Hematopoietic multipotent progenitor cell treated with erythropoietin and hydrocortisone succinate and interleukin-3 and kit ligand, for 6 days (in vitro differentiated cells): ENCODE measurements at places on chromosomes 4 and X.
A peak's percentile ranks its signal among the peaks of the same experiment; 100 is the strongest.

GRCh38 chr4:8655411-8656184 is 63.0 kb downstream of the CPZ start:
- DNase-seq, result no peak

DNA sequence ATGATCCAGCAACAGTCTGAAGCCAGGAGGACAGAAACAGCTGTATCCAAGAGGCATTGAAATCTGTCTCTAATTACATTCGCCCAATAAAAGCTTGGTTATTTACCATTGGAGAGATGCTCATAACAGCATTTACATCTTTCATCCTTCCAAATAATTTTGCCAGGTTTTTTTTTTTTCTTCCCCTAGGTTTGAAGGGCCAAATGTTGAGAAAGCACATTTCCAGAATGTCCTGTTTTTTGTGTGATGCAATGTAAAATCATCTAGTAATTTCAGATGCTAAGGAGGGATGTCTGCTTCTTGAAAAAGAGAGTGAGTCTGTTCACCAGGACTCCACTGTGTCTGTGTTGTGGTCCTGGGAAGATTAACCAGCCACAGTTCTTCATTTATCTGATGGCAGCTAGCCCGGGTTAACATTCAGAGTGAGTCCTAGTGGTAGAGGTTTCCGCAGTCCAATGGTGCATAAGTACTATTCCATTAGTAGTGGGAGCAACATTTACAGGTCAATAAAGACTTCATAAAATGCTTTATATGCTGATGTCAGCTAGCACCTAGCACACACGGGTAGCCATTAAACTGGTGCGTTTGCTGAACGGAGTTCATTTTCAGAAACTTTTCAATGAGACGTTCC is 406.8 kb downstream of the STIM2 start:
- no peak for DNase-seq

GRCh38 chr4:183989461-183989860 is 84.4 kb downstream of the STOX2 start:
- DNase-seq, result peak; percentile 41

DNA sequence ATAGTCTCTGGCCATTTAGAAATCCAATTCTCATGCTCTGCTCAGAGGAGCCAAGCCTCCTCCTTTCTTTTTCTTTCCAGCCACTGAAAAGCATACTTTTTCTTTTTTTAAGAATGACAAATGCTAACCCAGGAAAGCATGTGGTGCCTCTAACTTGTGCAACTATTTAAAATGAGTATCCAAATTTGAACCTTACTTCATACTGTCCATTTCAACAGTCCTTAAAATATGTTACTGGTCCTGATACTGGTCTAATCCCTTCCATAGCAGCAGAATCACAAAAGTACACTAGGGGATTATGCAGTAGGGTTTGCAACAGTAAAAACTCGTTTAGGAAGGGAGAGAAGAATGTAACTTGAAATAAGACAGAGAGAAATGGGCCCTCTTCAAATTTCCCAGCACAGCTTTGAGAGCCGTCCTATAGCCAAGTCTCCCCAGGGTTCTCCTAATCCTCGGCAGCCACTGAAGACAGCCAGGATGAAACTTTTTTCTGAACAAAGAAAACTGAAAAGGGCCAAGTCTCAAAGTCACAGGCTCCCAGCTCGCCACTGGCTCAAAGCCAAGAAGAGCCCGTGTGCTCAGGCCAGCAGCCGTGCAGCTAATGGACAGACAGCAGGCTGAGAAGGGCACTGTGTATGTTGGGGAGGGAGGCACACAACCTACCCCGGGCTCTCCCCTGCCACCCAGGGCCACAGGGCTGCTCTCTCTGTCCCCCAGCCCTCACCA is 39.5 kb downstream of the GPC4 start:
- no peak for DNase-seq

DNA sequence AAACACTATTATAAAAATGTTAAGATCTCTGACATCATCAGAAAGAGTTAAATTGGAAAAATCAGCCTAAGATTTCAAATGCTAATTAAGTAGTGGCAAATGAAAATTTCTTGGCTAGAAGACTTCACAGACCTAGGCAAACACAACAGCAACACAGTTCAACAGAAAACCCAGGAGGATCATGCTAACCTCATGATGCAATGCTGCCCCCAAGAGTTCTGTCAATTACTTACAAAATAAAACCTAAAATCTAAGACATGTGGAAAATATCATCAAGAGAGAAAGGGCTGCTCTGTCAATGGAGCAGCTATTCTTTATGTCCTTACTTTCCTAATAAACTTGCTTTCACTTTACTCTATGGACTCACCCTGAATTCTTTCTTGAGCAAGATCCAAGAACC is 21.0 kb downstream of the S100G start:
- DNase-seq, result peak; percentile 72

GRCh38 chrX:132664273-132664672 is 175.4 kb upstream of the MBNL3 start:
- DNase-seq, result no peak

GRCh38 chrX:136259543-136259942 is 8.3 kb upstream of the MAP7D3 start:
- no peak for DNase-seq

DNA sequence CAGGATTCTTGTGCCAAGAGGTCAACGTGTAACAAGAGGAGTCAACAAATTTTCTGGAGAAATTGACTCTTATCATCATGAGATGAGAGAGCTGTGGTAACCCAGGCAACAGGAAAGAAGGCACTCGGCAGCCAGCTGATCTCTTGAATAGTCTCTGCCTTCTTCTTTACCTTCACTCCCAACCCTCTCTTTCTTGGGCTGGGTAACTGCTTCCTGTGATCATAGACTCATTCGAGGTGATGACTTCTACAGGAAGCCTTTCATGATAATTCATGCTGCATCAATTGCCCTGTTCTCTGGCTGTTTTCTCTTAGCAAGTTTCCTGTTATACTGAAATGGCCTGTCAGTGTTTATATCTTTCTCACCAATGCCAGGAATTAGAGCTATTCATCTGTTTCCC is 70.8 kb upstream of the FSTL5 start:
- DNase-seq, result no peak

DNA sequence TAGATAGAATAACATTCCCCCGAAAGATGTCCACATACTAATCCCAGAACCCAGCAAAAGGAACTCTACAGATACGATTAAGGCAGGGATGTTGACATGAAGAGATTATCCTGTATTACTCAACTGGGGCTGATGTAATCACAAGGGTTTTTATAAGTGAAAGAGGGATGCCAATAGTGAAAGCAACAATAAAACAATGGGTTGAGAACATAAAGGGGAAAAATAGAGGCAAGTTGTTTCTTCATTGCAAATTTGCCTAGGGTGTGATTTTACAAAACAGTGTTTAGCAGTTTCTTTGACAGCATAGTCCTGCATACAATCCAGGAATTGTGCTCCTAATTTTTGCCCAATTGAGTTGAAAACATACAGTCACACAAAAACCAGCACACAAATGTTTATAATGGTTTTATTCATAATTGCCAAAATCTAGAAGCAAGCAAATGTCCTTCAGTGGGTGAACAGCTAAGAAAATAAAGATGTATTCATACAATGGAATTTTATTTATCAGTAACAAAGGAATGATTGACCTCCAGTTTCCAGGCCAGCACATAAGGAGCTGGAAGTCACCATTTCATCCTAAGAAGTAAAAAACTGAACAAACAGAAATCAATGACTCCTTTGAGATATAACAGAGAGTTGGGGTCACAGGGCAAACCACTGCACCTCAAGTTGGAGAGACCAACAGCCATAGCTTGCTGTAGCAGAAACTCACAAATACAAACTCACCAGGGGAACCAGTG is 107.2 kb downstream of the CENPC start:
- peak; percentile 35 for DNase-seq

- DNase-seq, result no peak
Measured at GRCh38 chr4:68599150-68599549, 23.0 kb upstream of the UGT2B17 start.

DNA sequence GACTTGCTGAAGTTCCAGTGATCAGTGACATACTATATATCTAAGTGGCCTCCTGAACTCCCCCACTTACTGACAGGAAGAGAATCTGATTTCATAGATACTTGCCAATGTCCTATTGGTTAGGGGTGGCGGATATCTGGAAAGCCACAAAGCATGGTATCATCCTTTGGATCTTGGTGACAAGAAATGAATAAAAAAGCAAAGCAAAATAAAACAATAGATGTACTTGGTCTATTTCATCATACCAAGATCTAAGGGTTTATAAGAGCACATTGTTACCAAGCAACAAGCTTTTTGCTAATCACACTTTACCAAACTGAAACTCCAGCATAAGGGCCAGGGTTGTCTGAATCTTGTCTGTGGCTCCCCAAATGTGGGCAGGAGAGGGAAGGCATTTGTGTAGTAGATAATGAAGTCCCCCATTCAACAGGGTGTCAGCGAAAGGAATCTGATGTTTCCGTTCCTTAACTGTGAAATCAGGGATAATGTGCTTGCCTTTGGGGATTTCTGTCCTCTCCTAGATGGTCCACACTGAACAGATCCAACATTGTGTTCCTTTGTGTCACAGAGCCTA is 125.0 kb upstream of the SMIM10 start:
- peak; percentile 25 for DNase-seq

- no peak for DNase-seq
Measured at GRCh38 chrX:46328133-46328532, 217.1 kb downstream of the ZNF674 start.

GRCh38 chrX:63525491-63525890 is 174.4 kb upstream of the SPIN4 start:
- DNase-seq, result no peak

DNA sequence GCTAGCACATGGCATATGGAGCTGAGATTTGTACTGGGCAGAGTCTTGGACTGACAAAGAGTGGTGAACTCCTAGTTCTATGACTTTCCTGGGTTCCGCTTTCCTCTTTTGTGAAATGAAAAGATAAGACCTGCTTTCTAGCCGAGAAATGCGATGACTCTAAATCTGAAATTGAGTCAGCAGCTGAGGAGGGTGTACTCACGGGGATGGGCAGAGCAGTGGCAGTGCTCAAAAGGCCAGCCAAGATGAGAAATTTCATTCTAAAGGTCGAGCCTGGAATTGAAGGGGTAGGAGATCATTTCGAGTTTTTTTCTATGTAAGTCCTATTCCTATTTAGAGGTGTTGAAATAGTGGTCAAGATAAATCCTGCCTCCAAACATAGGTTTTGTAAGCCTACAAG is 47.0 kb downstream of the NUDT9 start:
- DNase-seq, result no peak

GRCh38 chr4:18185491-18185890 is 163.9 kb upstream of the LCORL start:
- peak; percentile 2 for DNase-seq

GRCh38 chr4:162011089-162011488 is 152.7 kb downstream of the FSTL5 start:
- DNase-seq, result no peak

GRCh38 chr4:128308986-128309385 is 21.4 kb upstream of the PGRMC2 start:
- DNase-seq, result no peak

- DNase-seq, result no peak
Measured at GRCh38 chr4:30518211-30518610, 202.0 kb upstream of the PCDH7 start.

GRCh38 chrX:10213716-10214115 is 56.9 kb downstream of the CLCN4 start:
- no peak for DNase-seq
